ENCODE measurements at places on chromosomes 16 and 17. TPM values are rescaled to one million over a fixed set of nuclear protein-coding genes. Genes with fewer than 3 reads are reported as not detected.

The NOXO1 gene
- 0.48 TPM for total RNA-seq

The GNG13 gene
- not detected for total RNA-seq

The SLC38A8 gene
- not detected for total RNA-seq

The IL21R gene
- total RNA-seq: 80.5 TPM

The GINS2 gene
- 68.7 TPM for total RNA-seq

The GNAO1 gene
- total RNA-seq: 2.5 TPM

The HSD11B2 gene
- total RNA-seq: 1.5 TPM

The ABCC11 gene
- 0.22 TPM for total RNA-seq

The FKBP10 gene
- total RNA-seq: 1.4 TPM

The ODAD4 gene
- total RNA-seq: 0.57 TPM

The VAT1 gene
- 31.1 TPM for total RNA-seq

The CDH1 gene
- 0.37 TPM for total RNA-seq

The HSPB9 gene
- total RNA-seq: 0.15 TPM

The ZKSCAN2 gene
- 7.2 TPM for total RNA-seq

The RNF157 gene
- total RNA-seq: 13.9 TPM

The SLC5A2 gene
- 0.24 TPM for total RNA-seq

The CLCN7 gene
- 52.8 TPM for total RNA-seq

The TMEM235 gene
- total RNA-seq: not detected

The TEKT5 gene
- total RNA-seq: not detected

The ZNF423 gene
- not detected for total RNA-seq

The TBC1D16 gene
- total RNA-seq: 4.3 TPM

The GSE1 gene
- 28.5 TPM for total RNA-seq

The CHST4 gene
- not detected for total RNA-seq

The CCDC92B gene
- not detected for total RNA-seq

The KRTAP4-3 gene
- total RNA-seq: not detected

The POLR2A gene
- total RNA-seq: 190 TPM

The UNC13D gene
- total RNA-seq: 154 TPM

The BICDL2 gene
- not detected for total RNA-seq

The UBE2Z gene
- 103 TPM for total RNA-seq

The SLC6A4 gene
- not detected for total RNA-seq

The IQCK gene
- 3.8 TPM for total RNA-seq

The TLCD3A gene
- total RNA-seq: 12.1 TPM

The STRADA gene
- total RNA-seq: 56.7 TPM

The ZSCAN10 gene
- 0.15 TPM for total RNA-seq

The CD7 gene
- total RNA-seq: 186 TPM

The CSH2 gene
- not detected for total RNA-seq

The FGF11 gene
- 1.1 TPM for total RNA-seq

The METRNL gene
- 22.9 TPM for total RNA-seq

The RUSF1 gene
- 46.1 TPM for total RNA-seq

The TSPOAP1 gene
- total RNA-seq: 14.4 TPM

The ALDH3A2 gene
- 26.3 TPM for total RNA-seq

The TMIGD1 gene
- not detected for total RNA-seq

The EME1 gene
- total RNA-seq: 24.8 TPM

The TAX1BP3 gene
- total RNA-seq: 23.4 TPM

The PRAC1 gene
- total RNA-seq: not detected

The OXLD1 gene
- 50.8 TPM for total RNA-seq

The AURKB gene
- total RNA-seq: 88.1 TPM

The TBC1D3L gene
- 6.1 TPM for total RNA-seq

The TMEM132E gene
- not detected for total RNA-seq

The TNK1 gene
- total RNA-seq: 5.8 TPM

The KRTAP2-3 gene
- not detected for total RNA-seq

The TRIM72 gene
- not detected for total RNA-seq

The P2RX5 gene
- 9.8 TPM for total RNA-seq

The GP1BA gene
- not detected for total RNA-seq
